Cardiac septum (tissue), 1 donor: ENCODE measurements at places on chromosomes 1 and 21. TPM values are rescaled to one million over a fixed set of nuclear protein-coding genes. Genes with fewer than 3 reads are reported as not detected.

Gene ARHGAP30
- total RNA-seq, result 2.6 TPM

- no peak for DNase-seq
These were observed 88.5 kb downstream of the SETD4 start for GRCh38 chr21:35971824-35972223.

DNA sequence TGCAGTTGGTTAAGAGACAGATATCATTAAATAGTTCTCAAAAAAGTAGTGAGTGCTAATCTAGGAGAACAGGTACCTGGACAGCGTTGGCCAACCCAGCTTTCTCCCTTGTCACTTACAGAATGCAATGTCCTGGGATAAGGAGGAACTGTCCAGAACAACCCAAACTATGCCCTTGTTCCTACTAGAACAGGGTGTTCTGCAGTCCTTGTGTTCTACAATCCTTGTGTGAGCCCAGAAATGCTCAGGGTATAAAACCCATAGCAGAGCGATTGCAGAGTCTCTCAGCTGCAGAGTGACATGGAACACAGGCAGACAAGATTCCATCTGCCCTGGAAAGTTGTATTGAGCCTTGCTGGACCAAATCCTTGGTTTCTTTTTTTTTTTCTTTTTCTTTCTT, 83.5 kb upstream of the VANGL1 start:
- no peak for DNase-seq

- peak; percentile 36 for DNase-seq
These were observed 384.7 kb upstream of the VAMP3 start for GRCh38 chr1:7386226-7387052.

DNA sequence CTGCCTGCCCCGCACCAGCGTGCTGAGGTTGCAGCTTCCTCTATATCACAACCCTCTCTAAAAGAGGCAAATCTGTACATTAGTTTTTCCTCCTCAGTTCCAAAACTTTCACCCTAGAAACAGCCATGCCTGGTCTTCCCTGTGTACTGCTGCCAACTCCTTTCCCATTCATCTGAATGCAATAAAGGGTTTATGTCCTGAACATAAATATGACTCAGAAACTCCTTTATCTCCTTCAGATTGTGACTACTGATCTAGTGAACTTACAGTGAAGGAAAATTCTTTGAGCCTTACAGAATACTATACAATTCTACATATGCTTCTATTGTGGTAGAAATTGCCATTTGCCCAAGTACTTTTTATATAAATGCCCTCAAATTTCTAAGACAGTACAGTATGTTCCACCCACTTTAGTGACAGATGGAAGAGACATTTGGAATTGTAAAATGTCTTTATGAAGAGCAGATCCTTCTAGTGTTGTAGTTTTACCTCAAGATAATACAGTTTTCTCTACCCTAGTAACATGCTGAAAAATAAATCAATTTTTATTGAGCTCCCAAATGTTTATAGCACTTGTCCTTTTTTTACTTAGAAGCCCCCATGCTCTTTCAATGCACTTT, 345.1 kb upstream of the SNX7 start:
- no peak for DNase-seq
